ENCODE measurements at places on chromosomes 5 and 9.
A peak's percentile ranks its signal among the peaks of the same experiment; 100 is the strongest.

DNA sequence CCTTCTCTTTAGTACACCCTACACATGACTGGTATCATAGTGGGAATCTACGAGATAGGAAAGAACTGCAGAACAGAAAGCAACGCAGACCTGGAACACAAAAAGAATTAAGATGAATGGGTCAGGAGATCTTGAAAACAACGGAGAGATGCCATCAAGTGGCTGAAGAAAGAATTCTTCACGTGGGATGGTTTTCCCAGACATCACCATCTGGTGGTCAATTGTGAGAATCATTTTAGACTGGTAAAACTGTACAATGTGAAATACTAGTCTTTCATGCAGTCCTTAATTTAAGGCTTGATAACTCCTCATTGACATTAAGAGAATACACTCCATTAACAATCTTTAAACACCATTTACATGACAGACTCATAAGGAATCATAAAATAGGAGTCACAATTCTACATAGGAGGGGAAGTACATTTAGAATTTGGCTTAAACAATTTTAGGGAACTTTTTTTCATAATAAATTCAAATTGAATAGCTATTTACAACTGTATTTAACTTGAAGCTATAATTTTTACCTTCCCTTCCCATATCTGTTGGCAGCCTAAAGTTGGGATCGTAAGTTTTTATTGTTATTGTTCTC is 128.4 kb upstream of the TRPM3 start:
- DNase-seq, result peak; percentile 62

DNA sequence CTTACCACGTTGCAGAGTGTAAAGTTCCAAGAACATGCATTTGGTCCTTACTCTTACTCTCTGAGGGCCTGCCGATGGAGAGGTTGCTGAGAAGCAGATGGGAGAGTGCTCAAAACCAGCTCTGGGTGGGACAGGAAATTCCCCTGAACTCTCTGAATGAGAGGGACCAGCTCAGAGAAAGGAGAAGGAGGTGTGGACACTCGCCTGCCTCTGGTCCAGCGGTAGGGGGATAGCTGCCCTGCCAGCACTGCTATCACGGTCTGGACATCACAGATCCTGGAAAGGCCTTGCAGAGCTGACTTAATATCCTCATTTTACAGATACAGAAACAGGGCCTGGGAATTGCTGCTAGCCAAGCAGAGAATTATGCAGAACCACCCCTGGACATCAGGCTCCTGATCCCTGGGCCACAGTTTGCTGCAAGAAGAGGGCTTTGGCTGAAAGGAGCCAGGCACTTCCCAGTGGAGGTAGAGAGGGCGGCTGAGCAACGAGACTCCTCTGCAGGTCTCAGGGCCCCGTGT is 4.9 kb downstream of the TRAF1 start:
- no peak for DNase-seq

DNA sequence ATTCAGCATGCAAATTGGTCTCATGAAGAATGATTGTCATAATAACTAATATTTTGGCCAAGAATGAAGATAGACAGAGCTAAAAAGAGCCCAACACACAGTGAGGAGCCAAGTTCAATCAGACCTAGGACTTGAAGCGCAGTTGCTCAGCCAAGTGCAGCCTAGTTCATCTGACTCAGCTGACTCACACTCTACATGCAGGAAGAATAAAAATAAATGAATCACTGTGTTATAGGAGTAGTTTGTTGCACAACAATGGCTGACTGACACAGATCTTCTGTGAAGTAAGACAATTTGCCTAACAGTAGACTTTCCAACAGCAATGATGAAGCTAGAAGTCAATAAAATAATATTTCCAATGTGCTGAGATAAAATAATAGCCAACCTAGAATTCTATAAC is 261.5 kb downstream of the CEMIP2 start:
- DNase-seq, result no peak

DNA sequence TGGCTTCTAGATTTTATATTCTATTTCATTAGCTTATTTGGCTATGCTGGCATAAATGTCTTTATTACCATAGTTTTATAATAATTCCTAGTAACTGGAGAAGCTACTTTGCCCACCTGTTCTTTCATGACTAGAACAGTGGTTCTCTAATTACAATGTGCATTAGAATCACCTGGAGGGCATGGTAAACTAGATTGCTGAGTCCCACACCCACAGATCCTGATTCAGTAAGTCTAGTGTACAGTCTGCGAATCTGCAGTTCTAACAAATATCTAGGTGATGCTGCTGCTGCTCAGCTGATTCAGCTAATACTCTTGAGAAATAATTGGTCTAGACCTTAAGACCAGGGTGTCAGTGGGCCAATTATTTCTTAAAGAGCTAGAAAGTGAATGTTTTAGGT is 35.5 kb downstream of the RNF38 start:
- no peak for DNase-seq

GRCh38 chr5:82275216-82275664 is 2.9 kb downstream of the RPS23 start:
- no peak for DNase-seq

GRCh38 chr9:81256368-81256767 is 433.0 kb downstream of the TLE1 start:
- DNase-seq, result no peak

- no peak for DNase-seq
These were observed 151.9 kb downstream of the MACROH2A1 start for GRCh38 chr5:135246923-135247795.

DNA sequence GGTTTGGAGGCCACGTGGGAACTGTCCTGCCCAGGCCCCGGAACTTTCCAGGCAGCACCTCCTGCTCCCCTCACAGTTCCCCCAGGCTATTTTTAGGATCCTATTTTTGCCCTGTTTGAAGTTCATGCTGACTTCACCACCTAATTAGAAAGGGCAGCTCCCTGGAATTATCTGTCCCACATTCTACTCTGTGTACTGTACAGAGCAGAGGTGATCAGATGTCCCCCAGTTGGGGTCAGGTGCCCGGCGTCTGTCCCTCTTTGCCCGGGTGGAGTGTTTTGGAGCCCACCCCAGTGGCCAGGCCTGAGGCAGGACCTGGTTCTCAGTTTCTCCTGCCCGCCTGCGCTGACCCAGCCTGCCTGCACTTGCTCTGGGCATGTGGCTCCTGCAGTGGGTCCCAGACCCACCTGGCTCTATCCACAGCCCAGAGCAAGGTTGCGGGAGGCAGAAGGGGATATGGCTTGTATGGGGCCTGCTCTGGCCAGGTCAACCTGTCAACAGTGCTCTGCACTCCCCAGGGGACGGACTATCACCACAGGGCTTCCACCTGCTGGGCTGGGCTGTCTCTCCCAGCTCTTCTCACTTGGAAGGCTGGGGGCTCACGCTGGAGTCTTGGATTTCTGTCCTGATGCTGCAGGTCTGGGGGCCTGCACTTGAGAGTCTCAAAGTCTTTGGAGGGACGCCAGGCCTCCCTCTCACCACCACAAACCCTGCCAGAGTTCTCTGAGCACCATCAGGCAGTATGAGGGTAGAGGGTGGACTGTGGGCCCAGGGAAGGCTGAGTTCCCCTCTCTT is 268.3 kb downstream of the GADD45G start:
- DNase-seq, result no peak

DNA sequence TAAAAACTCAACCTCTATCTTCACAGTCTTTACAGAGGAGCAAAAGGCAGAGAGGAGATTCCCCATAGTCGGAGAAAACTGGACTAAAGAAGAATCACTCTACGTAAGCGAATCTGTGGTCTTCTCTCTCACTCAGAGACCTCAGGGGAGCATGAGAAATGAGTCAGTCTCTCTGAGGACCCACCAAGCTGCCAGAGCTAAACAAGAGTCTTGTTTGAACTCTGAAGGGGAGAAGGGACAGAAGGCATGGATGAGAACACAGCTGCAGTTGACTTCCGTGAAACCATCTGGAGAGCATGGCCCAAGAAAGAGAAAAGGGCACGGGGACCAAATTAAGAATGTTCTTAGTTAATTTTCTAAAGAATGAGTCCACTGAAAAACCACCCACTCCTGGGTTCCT is 12.8 kb upstream of the MAN2A1 start:
- no peak for DNase-seq

GRCh38 chr5:28548856-28549255 is 1510.5 kb upstream of the CDH9 start:
- DNase-seq, result no peak

DNA sequence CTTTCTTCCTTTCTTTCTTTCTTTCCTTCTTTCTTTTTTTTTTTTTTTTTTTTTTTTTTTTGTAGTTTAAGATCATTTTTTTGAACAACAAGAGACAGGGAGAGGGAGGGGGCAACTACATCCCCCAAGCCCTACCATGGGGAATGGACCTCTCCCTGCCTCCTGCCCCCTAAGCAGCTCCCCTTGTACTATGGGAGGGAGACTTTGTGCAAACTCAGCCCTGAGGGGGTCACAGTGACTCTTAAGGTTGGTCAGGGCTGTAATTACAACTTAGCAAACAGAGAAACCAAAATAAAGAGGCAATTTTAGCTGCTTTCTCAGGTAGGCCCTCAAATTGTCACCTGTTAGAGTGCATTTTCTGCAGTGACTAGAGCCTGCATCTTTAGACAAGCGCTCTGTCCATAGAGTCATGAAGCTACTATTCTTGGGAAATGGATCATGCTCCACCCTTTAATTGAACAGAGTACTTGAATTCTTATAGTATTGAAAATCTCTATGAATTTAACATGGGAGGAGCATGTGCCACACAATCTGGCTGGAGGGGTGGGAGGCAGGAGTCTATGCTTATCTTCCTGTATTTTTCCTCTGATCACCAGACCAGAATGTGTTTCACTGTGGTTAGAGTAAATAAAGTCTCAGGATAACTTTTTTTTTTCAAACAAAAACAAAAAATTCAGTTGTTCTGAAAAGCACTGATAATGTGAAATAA is 24.3 kb upstream of the PIK3R1 start:
- no peak for DNase-seq

GRCh38 chr9:36402536-36402935 is 2.5 kb upstream of the RNF38 start:
- DNase-seq, result no peak

DNA sequence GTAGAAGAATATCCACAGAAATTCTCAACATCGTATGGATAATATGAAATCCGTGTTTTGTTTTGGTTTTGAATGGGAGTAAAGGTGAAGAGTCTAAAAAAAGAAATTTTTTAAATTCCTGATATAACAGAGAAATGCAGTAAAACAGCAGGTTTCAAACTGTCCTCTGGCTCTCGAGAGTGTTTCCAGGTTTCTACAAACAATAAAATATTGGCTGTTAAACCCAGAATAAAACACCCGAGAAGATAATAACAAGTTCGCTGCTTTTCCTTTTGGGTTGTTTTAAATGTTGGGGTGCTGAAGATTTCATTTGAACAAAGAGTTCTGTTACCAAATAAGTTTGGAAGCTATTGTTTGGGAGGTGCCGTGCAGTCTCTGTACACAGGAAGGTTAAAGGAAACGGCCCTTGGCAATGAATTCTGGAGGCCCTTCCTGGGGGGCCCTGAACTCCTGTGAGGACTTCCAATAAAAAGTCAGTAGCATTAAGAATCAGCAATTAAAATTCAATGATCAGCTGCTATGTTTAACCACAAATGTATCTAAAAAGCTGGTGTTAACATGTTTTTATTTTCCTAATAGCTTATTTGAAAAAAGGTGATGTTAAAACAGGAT is 215.8 kb downstream of the TSSK1B start:
- DNase-seq, result no peak

GRCh38 chr5:150245808-150246207 is 43.8 kb downstream of the CAMK2A start:
- no peak for DNase-seq

DNA sequence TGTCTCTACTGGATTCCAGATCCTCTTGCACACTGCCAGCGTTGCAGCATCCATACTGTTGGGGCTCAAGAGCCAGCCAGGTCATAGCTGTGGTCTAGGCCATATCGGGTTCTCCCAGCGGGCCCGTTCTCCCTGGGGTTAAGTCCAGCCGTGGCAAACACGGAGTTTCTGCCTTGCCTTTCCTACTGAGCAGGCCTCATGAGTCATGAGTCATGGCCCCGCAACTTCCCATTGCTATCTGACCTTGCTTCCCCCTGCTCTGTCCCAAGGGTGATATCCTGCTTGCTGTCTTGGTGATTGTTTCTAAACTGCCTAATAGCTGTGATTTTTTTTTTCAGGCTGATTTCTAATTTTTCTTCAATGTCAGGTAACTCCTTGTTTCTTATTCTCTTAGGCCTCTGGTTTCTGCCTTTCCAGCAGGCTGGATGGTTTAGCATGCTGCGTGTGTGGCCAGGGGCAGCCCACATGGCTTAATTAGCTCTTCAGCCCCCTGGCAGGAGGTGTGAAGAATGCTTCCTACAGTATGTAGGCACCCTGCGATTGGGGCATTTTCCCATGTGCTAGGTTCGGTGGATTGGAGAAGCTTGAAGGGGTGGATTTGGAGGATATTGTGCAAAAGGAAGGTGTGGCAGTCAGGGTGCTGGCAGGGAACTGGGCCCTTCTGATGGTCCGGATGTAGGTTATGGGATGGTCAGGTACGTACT is 18.7 kb downstream of the DAPK1 start:
- no peak for DNase-seq

DNA sequence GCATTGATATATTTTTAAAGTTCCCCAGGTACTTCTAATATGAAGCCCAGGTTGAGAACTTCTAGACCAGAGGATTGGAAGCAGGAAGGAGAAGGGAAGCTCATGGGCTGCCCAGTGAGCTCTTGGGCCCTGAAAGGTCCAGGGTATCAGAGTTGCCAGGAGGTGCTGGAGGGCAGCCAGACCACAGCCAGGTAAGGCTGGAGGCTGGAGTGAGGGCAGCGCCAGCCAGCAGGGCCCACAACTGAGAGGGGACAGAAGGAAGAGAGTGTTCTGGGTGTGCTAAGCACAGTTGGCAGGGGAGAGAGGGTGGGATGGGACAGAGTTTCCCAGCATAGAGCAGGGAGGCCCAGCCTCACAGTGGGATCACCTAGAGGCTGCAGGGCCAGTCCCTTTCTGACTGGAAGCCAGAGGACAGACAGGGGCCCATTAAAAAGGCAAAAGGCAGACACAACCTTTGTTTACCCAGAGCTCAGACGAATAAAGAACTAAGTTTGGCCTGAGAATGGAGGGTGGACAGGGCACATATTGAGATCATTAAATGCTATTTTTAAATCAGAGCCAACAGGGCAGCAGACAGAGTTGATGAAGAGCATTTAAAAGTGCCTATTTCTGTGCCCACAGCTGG is 94.9 kb downstream of the PDE8B start:
- DNase-seq, result no peak

DNA sequence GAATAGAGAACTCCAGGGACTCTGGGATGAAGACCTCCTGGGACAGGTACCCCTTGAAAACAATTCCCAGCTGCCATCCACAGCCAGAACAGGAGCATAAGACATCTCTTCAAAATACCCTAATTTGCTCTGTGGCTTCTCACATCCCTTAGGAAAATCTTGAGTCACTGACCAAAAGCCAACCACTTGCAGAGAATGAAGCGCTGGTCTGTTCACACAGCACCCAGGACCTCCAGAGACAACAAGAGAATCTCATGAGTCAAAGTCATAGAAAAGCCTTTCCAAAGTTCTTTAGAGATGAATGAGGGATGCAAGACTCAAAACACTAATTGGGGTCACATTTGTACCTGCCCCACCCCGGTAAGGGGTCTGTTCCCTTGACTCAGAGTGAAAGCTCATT is 210.6 kb downstream of the SEMA5A start:
- DNase-seq, result no peak

DNA sequence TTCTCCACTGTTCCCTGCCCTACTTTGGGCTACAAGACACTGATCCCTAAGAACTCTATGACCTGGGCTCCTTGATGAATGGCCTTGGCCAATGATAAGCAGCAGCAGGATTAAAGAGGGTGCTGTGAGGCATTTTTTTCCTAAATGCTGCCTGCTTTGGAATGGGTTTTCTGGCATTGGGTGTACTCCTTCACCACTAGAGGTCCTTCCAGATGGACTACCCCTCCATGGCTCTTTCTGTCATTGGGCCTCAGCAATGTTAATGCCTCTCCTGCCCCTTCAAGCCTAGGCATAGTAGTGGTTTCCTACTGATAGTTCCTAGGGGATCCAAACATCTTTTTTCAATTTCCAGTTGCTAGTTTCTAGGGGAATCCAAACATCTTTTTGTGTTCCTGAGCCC is 319.3 kb upstream of the RPS23 start:
- DNase-seq, result no peak

Measured in right renal pelvis (tissue), 4 donors.